ENCODE measurements at places on chromosomes 3 and 15. TPM values are rescaled to one million over a fixed set of nuclear protein-coding genes. Genes with fewer than 3 reads are reported as not detected.

The PLIN1 gene
- total RNA-seq, result 0.47 TPM

DNA sequence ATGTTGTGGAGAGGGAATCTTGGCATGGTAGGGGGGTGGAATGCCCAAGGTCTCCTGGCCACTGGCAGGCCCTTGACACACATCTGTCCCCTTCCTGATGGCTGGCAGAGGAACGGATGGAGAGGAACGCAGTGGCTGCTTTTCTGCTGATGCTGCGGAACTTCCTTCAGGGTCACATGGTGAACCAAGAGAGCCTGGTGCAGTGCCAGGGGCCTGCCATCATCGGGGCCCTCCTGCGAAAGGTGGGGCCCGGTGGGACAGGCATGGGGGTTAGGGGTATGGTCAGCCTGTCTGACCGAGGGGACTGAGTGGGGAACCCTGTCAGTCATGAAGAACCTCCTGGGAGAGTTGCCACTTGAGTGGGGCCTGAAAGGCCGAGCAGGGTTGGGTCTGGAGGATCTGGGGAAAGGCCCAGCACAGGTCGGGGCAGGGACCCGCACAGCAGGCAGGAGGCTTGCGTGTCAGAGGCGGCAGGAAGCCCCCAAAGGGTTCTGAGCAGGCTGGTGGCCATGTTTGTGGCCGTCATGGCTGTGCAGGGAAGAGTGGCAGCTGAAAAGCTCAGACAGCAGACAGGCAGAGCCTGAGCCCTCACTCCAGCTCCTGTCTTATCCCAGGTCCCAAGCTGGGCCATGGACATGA, 18.1 kb downstream of the NBEAL2 start:
- no peak for DNase-seq

GRCh38 chr3:178673529-178673928, 137.3 kb downstream of the KCNMB2 start:
- no peak for DNase-seq

GRCh38 chr15:93245661-93246042, 156.6 kb upstream of the RGMA start:
- DNase-seq, result no peak

DNA sequence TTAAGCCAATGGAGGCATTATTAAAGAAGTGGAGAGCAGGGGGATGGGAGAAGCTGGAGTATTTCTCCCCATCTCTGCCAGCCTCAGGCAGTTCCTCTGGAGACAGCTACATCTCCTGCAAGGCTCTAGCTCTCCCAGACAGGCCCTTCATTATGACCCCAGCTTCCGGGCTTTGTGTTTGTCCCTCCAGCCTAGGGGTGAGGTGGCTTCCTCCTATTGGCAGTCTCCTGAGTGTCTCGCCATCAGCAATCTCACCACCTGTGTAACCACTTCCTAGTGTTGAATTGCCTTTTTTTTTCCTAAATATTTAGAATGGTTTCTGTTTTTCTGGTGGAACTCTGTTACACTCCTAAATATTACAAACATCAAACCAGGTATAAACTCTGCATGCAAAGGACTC, 122.3 kb downstream of the FAM174B start:
- DNase-seq, result no peak

DNA sequence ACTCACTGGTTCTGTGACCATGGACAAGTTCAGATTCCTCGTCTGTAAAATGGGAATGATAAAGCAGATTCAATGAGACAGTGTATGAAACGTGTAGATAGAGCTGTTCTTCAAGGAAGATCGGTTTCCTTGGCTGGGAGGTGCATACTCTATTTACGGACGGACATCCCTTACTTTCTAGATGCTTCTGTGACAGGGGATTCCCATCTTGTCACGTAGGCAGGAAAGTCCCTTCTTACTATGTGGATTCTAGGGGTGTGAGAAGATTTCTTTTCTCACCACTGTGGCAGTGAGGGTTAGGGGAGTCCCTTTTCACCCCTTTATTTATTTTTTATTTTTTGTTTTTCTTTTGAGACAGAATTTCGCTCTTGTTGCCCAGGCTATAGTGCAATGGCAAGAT, 180.9 kb upstream of the TBL1XR1 start:
- DNase-seq, result no peak

- no peak for DNase-seq
Observed at GRCh38 chr3:23565041-23565775, 240.5 kb upstream of the UBE2E1 start.

DNA sequence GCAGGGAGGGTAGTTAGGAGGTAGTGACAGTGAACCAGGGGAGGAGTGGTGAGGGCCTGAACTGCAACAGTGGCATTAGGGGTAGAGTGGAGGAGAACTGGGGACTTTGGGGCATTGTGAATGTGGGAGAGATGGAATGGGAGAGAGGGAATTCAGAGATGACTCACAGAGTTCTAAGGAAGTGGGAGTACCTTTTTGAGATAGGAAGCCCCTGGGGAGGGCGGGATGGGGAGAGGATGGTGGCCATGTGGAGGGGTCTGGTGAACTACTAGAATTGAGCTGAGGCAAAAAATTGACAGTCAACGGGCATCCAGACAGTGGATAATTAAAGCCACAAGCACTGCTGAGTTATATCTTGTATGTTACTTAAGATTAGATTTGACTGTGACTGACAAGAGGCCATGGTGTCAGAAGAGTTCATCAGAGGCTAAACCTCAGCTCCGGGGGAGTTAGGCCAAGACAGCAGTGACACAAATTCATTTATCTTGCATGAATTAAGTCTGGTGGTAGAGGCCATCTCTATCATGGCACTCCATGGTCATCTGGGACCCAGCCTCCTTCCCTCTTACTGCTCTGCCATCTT, 34.0 kb downstream of the PLEKHO2 start:
- DNase-seq, result no peak

- DNase-seq, result no peak
Observed at GRCh38 chr3:16104156-16104555, 70.3 kb upstream of the GALNT15 start.

The ERICH6 gene
- total RNA-seq, result not detected

The LTF gene
- 3.6 TPM for total RNA-seq

The SMAD6 gene
- total RNA-seq, result 1.9 TPM

GRCh38 chr3:66665021-66665695, 164.3 kb upstream of the LRIG1 start:
- DNase-seq, result no peak

GRCh38 chr3:41700155-41700554, 261.7 kb downstream of the ULK4 start:
- no peak for DNase-seq

DNA sequence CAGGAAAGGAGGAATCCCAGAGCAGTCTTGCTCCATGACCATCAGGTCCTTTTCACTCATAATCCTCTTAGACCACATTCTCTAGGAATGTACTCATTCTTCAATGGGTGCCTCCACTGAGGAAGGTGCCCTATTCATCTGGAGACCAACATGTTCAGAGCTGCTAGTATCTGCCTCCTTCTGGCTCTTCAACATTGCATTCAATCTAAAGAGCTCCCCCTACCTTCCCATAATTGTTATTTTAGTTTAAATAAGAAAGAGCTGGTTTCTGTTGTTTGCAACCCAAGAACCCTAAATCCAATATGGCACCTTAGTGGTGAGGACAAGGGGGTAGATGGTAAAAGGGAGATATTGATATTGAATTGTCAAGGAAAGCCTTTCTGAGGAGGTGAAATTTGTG, 67.6 kb downstream of the SCN11A start:
- DNase-seq, result no peak

The ANKUB1 gene
- 0.78 TPM for total RNA-seq

DNA sequence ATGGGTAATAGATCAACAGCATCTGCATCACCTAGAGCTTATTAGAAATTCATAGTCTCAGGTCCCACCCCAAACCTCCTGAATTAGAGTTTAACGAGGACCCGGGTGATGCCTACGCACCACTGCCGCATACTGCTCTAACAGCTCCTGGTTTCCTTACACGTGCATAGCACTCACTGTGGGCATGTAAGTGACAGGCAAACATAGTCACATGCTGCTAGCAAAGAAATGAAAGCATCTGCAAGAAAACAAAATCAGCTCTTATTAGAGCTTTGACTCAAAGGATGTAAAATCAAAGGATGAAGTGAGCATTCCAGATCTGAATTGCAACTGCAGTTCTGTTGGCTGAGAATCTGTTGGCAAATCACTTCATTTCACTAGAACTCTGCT, 19.1 kb upstream of the RIOX2 start:
- DNase-seq, result no peak

The FOXL2 gene
- not detected for total RNA-seq
